ENCODE measurements at places on chromosomes 6 and 20.

DNA sequence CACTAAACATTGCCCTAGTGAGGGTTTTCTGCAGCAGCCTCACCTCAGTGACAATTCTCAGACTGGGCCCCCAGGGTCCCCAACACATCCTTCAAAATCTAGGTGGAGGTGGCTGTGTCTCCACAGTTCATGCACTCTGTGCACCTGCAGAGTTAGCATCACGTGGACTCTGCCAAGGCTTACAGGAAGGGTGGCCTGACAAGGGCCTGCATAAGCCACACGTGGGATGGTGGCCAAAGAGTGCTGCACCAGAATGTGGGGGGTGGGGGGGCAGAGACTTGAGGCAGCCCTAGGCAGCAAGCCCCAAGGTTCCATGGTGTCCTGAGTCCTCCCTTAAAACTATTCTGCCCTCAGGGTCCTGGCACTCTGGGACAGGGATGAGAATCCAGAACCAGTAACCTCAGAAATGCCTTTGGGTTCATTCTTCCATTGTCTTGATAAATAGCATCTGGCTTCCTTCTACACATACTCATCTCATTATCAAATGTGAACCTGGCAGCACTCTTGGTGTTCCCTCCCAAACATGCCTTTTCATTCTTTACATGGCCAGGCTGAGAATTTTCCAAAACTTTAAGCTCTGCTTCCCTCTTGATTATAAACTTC is 1.6 kb upstream of the SERPINB1 start:
- DNase-seq: no peak

DNA sequence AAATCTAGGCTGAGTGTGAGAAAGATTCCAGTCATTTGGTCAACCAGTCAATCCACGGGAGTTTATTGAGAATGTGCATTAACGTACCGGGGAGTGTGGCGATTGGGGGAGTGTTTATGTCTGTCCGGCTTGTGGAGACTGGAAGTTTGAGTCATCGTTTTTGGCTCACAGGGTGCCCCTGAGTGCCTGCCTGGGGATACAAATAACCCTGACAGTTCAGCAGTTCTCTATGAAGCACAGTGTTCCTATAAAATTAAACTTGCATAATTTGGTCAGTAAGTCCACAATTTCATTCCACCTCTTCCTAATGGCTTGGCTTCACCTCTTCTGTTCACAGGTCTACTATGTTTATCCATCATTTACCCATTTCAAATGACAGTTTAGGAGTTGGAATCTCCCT is 72.6 kb upstream of the PLEKHG1 start:
- DNase-seq: no peak

DNA sequence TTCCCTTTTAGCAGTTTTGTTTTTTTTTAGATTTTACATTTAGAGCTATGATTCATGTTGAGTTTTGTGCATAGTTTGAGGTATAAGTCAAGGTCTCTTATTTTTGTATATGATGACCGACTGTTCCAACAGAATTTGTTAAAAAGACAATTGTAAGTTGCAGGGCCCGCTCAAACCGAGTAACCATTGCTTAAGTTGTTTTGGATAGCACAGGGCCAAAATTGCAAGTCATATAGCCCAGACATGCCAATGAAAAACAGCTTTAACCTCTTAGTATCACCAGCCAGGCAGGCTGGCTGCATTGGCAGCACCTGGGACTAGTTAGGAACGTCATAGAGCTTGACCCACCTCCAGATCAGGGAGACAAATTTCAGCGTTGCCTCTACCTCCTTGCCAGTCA is 47.3 kb downstream of the PFDN4 start:
- DNase-seq: no peak

DNA sequence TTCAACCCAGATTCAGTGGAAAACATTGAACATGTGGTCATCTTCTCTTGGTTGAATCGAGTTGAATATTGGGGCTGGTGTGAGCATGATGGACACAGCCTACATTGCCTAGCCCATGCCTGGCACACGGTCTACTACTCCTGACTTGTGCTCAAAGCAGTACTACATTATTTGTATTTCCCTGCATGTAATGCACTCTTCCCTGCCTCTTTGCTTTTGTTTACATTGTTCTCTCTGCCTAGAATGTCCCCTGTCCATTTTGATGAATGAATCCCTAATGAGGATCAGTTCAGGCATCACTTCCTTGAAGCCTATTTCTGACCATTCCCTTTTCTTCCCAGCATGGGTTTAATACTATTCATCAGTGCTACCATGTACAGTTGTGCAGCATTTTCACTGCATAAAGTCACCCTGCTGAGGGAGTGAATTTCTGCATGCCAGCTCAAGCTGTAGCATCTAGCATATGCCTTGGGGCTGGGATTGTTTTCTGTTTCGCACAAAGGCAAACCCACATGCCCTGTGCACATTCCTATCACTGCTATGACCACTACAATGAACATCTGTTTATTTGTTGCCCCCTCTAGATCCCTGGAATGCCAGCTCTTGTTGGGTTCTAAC is 75.3 kb upstream of the CCN6 start:
- DNase-seq: no peak

GRCh38 chr6:108561742-108562502 is 1.2 kb downstream of the FOXO3 start:
- peak; percentile 29 for DNase-seq

DNA sequence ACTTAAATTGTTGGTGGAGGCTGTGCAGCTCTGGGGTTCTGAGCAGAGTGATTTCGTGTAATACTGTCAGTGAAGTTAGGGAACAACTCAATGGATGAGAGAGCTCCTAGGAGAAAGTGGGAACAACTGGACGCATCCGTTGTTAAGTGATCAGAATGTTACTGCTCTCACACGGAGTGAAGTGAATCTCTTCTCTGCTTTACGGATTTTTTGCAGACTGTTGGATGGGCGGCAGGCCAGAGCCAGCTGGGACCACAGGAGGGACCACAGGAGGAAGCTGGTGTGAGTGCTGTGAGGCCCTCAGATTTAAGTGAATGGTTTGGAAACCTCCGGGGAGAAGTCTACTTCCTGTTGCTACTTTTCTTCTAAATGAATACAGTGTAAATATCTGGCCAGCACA is 23.7 kb upstream of the PPP1R14C start:
- no peak for DNase-seq

DNA sequence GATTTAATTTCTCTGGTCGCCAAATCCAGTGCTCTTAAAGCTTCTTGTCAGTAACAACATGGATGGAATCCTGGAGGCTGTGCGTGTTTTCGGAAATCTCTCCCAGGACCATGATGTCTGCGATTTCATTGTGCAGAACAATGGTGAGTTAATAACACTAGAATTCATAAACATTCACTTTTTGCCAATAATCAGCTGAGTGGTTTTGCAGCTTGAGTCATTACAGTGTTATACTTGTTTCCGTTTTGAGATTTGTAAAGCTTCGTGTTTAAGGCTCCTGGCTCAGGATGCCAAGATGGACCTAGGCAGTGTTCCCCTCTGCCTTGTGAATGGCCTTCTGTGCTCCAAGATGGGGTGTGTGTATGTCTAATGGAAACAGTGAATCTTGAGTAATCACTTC is 113.8 kb downstream of the ARMC2 start:
- no peak for DNase-seq
